ENCODE measurements at places on chromosomes 2 and 18. TPM values are rescaled to one million over a fixed set of nuclear protein-coding genes. Genes with fewer than 3 reads are reported as not detected.

AQP12B gene
- not detected for total RNA-seq

CCNYL1 gene
- total RNA-seq, result 14.3 TPM

VWC2L gene
- not detected for total RNA-seq

CCDC150 gene
- 0.49 TPM for total RNA-seq

PGAP1 gene
- total RNA-seq, result 9.7 TPM

MSTN gene
- total RNA-seq, result 0.16 TPM

KIF3C gene
- 4.9 TPM for total RNA-seq

CRACDL gene
- total RNA-seq, result 2.0 TPM

ANKRD62 gene
- not detected for total RNA-seq

ZSWIM2 gene
- not detected for total RNA-seq

HOXD3 gene
- total RNA-seq, result not detected

CLEC4F gene
- not detected for total RNA-seq

REG3G gene
- total RNA-seq, result not detected

AKAIN1 gene
- total RNA-seq, result not detected

GTF2A1L gene
- not detected for total RNA-seq

INHA gene
- total RNA-seq, result not detected

HADHB gene
- total RNA-seq, result 58.0 TPM

IL1RL2 gene
- not detected for total RNA-seq

DSC3 gene
- total RNA-seq, result not detected

CDH7 gene
- total RNA-seq, result not detected

BIRC6 gene
- total RNA-seq, result 137 TPM

CRYGC gene
- total RNA-seq, result not detected

ONECUT2 gene
- total RNA-seq, result not detected

STEAP3 gene
- not detected for total RNA-seq

KLHL30 gene
- total RNA-seq, result not detected

C1QL2 gene
- not detected for total RNA-seq

GPR45 gene
- not detected for total RNA-seq

FSIP2 gene
- 0.58 TPM for total RNA-seq

PROM2 gene
- total RNA-seq, result 0.88 TPM

FBXO41 gene
- 28.0 TPM for total RNA-seq

MAPK4 gene
- total RNA-seq, result not detected

ST6GAL2 gene
- not detected for total RNA-seq

DSG4 gene
- total RNA-seq, result not detected

IGFBP2 gene
- not detected for total RNA-seq

RPL37A gene
- total RNA-seq, result 3,258 TPM

ITGA4 gene
- total RNA-seq, result 210 TPM

CD8B gene
- 456 TPM for total RNA-seq

CXCR1 gene
- not detected for total RNA-seq

CIB4 gene
- total RNA-seq, result not detected

GLI2 gene
- total RNA-seq, result not detected

ABCB11 gene
- total RNA-seq, result not detected

RIT2 gene
- total RNA-seq, result not detected

MPPE1 gene
- total RNA-seq, result 85.6 TPM

DCDC2C gene
- total RNA-seq, result not detected

ADRA2B gene
- 0.22 TPM for total RNA-seq
